ENCODE measurements at places on chromosomes 12 and 14. TPM values are rescaled to one million over a fixed set of nuclear protein-coding genes. Genes with fewer than 3 reads are reported as not detected.

KRT3 gene
- total RNA-seq = not detected

CLEC2D gene
- total RNA-seq = 1.1 TPM

PPP1R36 gene
- 0.28 TPM for total RNA-seq

SLC6A13 gene
- 0.28 TPM for total RNA-seq

IFNG gene
- total RNA-seq = not detected

ANP32D gene
- not detected for total RNA-seq

- DNase-seq = peak; percentile 29
- peaks cover 3% of the 10 kb centered on the region for H3K36me3 ChIP-seq
- peaks cover 4% of the 10 kb centered on the region for H3K4me1 ChIP-seq
Measured at GRCh38 chr12:106954462-106955376, 988 bp upstream of the TMEM263 start.

DNA sequence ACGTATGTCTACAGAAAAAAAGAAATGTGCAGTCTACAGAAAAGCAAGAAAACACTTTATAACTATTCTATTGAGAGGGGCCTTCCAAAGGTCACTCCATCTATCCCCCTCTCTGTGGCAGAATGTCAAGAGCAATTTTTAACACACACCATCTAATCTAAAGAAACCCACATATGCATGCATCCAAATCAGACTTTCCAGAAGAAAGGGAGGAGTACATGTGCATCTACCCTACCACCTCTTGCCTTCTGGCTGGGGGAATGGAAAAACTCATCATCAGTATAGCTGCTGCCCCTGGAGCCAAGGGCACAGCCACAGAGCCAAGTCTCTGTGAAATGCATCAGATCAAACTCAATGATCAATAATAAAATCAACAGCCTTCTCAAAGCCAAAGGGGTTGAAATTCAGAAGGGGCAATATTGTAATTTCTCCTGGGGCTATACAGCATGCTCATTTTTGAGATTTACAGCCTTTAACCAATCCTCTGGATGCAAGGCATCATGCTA is 63.9 kb downstream of the ANO2 start:
- no peak overlapping the region for H3K4me3 ChIP-seq
- no peak overlapping the region for H3K27ac ChIP-seq
- DNase-seq = no peak
- no peaks in the 10 kb centered on the region for H3K36me3 ChIP-seq
- H3K4me1 ChIP-seq = no peaks in the 10 kb centered on the region
